ENCODE measurements at places on chromosomes 13 and 19.

GRCh38 chr13:41013835-41014234, 5.3 kb downstream of the ELF1 start:
- no peak for DNase-seq

DNA sequence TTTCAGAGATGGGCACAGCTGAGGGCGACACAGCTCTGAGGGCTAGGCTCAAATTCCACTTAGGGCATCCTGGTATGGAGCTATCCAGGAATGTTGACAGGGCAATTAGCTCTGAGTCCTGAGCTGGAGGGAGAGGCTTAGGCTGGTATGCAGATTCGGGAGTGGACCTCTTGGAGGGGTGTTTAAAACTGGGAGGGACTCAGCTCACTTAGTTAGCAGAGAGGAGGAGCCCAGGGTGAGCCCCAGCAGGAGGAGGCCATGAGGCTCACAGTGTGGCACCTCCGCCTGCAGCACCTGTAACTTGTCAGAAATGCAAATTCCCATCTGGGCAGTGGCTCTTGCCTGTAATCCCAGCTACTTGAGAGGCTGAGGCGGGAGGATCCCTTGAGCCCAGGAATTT, 10.2 kb upstream of the NOP53 start:
- no peak for DNase-seq

- no peak for DNase-seq
These were observed 7.9 kb downstream of the CD37 start for GRCh38 chr19:49343123-49343522.

GRCh38 chr19:44303976-44304568, 753 bp downstream of the ZNF235 start:
- DNase-seq, result no peak

GRCh38 chr13:42056146-42056545, 7.7 kb downstream of the DGKH start:
- DNase-seq, result no peak

- DNase-seq, result no peak
These were observed 4.7 kb downstream of the ALOX5AP start for GRCh38 chr13:30739761-30740642.

- DNase-seq, result no peak
These were observed 9.4 kb downstream of the SIRT6 start for GRCh38 chr19:4172861-4173473.

- no peak for DNase-seq
These were observed 111.1 kb downstream of the STARD13 start for GRCh38 chr13:33174491-33174890.

DNA sequence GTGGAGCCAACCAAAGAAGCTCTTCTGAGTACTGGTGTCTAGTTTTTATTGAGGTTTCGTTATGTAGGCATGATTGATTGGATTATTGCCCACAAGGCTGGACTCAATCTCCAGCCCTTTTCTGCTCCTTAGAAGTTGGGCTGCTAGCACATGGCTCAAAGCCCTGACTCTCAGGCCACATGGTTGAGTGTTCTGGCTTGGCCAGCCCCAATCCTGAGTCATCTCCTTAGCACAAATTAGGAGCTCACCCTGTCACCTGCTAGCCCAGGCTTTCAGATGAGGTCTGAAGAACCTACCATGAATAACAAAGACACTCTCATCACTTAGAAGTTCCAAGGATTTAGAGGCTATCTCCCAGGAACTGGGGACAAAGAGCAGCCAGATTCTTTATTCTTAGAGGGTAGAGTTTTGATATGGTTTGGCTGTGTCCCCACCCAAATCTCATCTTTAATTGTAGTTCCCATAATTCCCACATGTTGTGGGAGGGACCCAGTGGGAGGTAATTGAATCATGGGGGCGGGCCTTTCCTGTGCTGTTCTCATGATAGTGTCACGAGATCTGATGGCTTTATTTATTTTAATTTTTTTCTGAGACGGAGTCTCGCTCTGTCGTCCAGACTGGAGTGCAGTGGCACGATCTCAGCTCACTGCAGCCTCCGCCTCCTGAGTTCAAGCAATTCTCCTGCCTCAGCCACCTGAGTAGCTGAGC, 11.3 kb downstream of the DPY19L3 start:
- no peak for DNase-seq

- no peak for DNase-seq
These were observed 59.3 kb downstream of the ATP11A start for GRCh38 chr13:112748947-112749735.

GRCh38 chr19:827710-828321, at the start of gene AZU1:
Gene AZU1 (plus strand): TSS chr19:827837. CDS start chr19:827847, 10 bp downstream.
- DNase-seq, result no peak

GRCh38 chr19:28595722-28596480, 617.0 kb downstream of the UQCRFS1 start:
- no peak for DNase-seq

DNA sequence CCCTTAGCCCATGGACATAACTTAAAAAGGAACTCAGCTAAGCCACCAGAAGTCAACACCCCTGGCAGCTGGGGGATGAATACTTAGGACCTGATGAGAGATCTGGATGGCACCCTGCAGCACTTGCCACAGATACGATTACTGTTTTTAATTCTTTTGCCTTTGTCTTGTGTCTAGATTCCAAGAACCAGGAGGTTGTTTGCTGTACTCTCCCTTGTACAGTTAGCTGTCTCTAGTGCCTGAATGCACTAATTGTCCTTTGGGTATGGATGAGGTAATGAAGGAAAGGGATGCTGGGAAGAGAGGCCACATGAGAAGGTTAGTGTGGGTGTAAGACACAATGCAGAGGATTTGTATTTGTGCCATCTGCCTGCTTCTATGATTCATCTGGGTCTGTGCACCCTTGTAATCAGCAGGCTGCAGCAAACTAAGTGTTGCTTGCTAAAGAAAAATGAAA, 385.8 kb downstream of the KCNRG start:
- DNase-seq, result no peak

- no peak for DNase-seq
These were observed 133.7 kb downstream of the RAP2A start for GRCh38 chr13:97567510-97568243.

- DNase-seq, result no peak
These were observed 42.6 kb upstream of the ADGRL1 start for GRCh38 chr19:14248578-14249011.

DNA sequence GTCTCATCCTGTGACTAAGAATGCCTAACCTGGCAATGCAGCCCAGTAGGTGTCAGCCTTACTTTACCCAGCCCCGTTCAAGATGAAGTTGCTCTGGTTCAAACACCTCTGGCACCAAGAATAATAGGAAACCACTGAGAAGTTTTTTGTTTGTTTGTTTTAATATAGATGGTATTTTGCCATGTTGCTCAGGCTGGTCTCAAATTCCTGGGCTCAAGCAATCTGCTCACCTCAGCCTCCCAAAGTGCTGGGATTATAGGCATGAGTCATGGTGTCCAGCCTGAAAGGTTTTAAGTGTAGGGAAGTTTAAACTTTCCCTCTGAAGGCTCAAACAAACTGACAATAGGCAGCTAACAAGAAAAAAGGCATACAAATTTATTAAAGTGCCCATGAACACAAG, 51.2 kb upstream of the ABCC4 start:
- no peak for DNase-seq

GRCh38 chr19:1445932-1446712, 3.8 kb upstream of the APC2 start:
- DNase-seq, result no peak

DNA sequence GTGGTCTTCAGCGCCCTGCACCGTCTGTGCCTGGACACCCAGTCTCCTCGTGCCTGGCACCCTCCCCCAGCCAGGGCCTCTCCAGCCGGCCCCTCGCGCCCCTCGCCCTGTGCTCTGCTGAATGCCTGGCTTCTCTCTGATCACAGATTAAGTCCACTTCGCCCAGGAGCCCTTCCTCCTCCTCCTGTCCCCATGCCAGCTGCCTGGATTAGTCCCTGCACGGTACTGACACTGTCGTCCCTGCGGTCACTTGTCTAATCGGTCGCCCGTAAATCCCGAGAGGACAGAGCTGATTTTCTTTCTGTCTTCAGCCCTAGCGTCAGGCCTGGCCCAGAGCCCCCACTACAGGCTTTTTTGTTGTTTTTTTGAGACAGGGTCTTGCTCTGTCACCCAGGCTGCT, 6.6 kb downstream of the THOP1 start:
- no peak for DNase-seq

DNA sequence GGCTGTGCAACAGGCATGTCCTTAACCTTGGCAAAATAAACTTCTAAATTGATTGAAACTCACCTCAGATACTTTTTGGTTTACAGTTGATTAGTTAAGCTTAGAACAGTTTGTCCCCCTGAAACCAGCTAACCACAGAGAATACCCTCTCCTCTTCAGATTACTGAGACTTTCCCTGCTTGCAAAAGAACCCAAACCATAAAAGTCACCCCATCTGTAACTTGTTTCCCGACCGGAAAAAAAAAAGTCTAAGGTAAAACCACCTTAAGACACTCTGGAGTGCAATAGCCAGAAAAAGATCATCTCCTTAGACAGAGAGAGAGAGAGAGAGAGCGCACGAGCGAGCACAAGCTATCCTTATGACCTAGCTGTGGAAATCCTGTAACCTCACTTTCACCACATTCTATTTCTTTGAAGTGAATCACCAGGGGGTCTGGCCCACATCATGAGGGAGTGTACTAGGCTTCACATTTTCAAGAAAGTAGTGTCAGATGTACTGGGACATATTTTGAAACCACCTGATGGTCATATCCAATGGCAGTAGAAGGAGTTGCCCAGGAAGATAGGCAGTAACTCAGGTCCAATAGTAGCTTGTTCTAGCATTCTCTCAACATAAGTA, 11.1 kb upstream of the GTF2F2 start:
- DNase-seq, result no peak

GRCh38 chr19:41957838-41958366, 1.2 kb downstream of the RABAC1 start:
- DNase-seq, result no peak

DNA sequence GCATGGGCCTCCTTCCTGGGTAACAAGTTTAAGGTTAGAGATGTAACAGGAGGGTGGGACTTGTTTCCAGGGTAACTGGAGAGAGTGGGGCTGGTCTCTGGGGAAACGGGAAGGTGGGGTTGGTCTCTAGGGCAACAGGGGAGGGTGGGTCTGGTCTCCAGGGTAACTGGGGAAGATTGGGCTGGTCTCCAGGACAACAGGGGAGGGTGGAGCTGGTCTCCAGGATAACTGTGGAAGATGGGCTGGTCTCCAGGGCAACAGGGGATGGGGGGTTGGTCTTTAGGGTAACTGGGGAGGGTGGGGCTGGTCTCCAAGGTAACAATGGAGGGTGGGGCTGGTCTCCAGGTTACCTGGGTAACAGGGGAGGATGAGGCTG, 36.5 kb downstream of the SPTBN4 start:
- no peak for DNase-seq
